NCI-H69 (cell line): ENCODE measurements at places on chromosomes 6 and 20.

GRCh38 chr6:24875534-24875901 is 60.2 kb downstream of the RIPOR2 start:
- no peak for DNase-seq

DNA sequence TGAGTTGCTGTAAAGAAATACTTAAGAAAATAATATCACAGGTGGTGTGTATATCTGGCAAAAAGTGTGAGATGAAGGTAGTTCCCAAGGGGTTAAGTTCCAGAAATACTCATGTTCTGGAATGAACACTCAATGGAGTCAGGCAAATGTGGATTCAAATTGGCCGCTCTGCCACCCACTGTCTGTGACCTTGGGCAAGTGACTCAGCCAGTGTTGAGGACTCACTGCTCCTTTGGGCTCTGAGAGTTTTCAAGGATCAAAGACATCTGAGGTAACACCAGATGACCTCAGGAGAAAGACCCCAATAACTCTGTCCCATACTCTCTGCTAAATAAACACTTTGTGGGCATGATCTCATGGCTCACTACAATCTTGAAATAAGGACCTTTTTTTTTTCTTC is 59.2 kb upstream of the EYA2 start:
- no peak for DNase-seq

DNA sequence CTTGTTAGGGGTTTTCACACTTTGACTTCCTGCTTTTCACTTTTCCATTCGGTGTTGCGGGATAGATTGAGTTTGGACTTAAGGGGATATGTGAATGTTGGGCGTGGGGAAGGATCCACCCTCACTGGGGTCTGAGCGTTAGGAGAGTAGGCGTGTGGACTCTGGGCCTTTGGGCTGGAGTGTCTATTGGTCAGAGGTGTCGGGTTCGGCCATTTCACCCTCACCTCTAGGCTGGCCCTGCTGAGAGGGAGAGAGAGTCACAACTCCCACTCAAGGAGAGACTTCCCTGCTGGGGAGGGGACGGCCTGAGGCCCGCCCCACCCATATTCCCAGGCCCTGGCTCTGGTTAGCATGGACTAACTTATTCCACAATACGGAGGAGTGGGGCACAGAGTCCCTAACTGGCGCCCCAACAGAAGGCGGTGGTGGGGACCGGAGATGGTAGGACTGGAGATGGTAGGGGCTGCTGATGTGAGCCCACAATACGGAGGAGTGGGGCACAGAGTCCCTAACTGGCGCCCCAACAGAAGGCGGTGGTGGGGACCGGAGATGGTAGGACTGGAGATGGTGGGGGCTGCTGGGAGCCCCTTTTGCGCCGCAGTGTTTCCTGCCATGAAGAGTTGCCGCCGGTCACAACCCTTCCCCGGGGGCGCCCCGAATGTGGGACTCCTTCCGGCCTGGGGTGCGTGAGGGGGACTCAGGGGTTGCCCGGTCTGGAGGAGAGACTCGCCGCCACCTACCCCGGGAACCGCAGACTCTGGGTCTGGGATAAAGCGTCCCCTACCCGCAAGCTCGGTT is 1.4 kb upstream of the PTPRA start:
- DNase-seq, result peak; percentile 23

DNA sequence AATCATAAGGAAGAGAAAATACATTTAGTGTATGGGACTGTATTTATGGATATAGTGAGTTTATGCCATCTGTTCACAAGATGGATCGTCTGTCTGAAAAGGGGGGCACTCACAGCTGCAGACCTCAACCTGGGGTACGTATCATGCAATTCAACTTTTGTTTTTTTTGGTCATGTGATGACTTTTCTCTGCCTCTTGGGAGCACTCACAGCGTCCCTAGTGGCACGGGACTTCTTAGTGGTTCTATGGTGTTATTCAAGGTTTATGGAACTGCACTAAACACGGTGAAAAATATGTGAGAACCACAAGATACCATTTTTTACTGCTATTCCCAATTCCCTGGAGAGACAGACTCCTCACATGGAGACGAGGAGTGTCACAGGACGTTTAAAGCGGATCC is 60.4 kb upstream of the MPC1 start:
- no peak for DNase-seq

GRCh38 chr6:76592566-76592965 is 520.1 kb upstream of the IMPG1 start:
- no peak for DNase-seq
